ENCODE measurements at places on chromosomes 12 and 14.

GRCh38 chr14:40674502-40674901 lies 932.2 kb upstream of the LRFN5 start:
- DNase-seq = no peak

- DNase-seq = no peak
Observed at GRCh38 chr14:75459099-75459741, 31.4 kb downstream of the JDP2 start.

- DNase-seq = no peak
Observed at GRCh38 chr12:108352591-108352990, 13.5 kb upstream of the CMKLR1 start.

DNA sequence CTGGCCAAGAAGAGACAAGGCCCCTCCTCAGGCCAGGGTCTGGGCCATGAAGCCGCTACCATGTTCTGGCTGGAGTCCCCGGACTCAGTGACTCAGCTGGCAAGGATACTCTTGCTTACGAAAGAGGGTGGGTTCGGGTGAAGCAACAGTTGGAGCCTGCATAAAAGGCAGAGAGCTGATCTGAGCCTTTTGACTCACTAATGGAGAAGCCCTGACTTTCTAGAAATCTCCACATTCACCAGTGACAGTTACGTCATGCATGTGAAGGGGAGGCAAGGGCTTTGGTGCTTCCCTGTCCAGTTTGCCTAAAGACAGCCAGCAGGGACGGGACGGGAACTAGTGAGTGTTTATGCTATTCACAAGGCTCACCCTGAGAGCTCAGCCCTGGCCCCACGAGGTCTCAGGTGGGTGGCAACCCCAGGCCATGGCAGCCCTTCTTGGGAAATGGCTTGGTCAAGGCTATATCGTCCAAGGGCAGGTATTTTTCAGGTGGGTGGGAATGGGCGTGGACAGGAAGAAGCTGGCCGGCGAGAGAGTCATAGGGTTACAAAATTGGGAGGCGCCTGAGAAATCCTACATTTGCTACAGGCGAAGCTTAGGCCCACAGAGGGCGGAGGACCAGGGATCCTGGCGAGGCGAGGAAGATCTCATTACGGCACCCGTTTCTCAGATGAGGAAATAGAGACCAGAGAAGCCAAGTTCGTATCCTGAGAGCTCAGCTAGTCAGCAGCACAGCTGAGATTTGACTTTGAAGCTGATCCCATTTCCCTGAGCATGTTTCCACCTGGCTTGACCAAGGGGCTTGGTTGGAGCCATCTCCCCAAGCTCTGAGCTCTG lies 314.6 kb downstream of the BCL11B start:
- no peak for DNase-seq

DNA sequence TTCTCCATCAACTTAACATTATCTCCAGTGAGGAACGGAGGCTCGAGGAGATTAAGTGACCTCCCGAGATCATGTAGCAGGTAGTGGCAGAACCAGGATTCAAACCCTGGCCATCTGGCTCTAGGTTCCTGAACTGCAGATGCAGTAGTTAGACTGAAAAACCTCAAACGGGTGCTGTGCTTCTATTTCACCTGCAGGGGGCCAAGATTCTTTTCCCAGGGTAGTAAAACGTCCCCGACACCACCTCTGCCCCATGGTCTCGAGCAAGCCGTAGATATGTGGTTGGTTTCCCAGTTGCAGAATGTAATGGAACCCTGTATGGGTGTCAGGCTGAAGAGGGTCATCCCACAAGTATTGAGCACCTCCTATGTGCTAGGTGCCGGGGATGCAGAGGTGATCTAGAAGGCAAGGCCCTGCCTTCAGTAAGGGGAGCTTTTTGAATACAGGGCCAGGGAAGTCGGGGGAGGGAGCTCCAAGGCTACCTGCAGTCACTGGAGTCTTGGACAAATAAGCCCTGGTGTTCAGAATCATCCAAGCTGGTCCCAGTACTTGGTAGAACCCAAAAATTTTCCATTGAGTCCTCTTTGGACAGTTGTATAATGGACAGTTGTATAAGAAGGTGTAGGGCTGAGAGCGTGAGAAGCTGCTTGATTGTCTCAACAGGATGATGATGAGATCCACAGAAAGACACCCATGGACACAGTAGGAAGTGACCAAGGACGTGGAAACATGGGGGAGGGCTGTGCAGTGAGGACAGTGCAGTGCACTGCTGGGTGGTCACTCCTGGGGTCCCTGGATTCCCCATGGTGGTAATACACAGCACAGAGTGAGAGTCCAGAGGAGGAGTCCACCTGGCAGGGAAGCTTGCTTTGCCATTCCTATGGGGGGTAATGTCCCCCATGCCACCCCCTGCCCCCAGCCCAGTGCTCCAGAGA lies 197.2 kb downstream of the CHST11 start:
- no peak for DNase-seq

DNA sequence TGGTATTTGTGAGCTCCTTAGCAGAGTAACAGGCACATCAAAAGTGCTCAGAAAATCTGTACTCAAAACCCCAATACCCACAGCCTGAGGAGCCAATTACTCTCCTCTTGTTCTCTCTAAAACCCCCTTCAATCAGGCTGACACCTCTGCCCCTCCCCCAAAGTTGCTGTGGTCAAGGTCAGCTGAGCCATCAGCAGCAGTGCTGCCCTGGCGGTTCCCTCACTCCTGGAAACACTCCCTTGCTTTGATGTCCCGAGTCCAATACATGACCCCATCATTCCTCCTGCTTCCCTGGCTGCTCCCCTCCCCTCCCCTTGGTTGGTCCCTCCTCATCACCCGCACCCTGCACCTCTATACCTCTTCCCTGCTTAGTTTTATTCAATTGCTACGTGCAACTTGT lies 57.2 kb upstream of the C14orf132 start:
- DNase-seq = no peak

Measured in HTR-8/SVneo (cell line).